CD4-positive, CD25-positive, alpha-beta regulatory T cell (primary cell): ENCODE measurements at places on chromosomes 11 and 22. TPM values are rescaled to one million over a fixed set of nuclear protein-coding genes. Genes with fewer than 3 reads are reported as not detected.

CNTF gene
- total RNA-seq = 4.9 TPM

FOLR3 gene
- not detected for total RNA-seq

C11orf42 gene
- total RNA-seq = not detected

DCHS1 gene
- total RNA-seq = 2.4 TPM

DNA sequence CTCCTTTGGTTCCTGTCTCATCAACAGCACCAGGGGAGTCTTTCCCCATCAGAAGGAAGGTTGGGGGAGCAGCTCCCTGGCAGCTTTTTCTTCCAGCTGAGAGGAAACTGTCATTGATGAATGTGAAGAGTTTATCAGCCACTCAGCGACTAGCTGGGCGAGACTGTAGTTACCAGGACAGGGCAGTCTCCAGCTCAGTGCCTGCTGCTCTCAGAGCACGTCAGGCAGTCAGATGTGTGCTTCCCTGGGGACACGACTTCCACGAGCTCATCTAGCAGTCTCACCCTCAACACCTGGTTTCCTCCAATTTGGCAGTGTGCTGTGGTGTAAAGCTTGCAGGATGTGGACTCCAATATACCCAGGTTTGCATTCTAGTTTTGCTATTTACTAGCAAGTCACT lies 12.5 kb upstream of the C1QTNF4 start:
- DNase-seq = no peak

DNA sequence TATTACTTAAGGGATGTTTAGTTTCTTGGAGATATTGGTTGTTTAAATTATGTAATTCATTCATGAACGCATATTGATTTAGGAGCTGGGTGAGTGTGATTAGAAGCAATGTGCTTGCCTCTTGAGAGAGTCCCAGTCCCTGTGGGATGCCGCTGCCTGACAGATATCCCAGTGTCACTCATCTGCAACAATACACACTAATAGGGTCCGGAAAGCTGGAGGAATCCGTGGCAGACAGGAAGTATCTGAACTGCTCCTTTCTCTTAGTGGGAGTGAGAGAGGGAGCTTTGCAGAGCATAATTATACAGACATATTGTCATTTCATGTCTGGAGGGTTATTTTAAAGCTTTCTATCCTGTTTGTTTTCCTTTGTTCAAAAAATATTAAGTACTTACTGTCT lies 17.4 kb downstream of the AMOTL1 start:
- DNase-seq = no peak

DNA sequence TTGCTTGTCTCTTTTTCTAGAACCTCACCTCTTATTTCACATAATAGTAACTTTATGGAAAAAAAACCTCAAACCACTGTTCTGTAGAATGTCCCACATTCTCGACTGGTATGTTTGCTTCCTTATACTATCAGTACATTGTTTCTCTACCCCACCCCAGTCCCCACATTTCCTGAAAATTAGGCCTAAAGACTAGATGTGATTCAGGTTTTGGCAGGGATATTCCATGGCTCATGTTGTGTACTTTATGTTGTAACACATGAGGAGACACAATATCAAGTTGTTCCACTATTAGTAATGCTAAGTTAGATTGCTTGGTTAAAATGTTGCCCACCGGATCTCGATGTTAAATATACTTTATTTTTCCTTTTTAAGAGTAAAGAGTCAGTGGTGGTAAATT lies 34.7 kb downstream of the DDIAS start:
- no peak for DNase-seq

GRCh38 chr11:129013737-129014475 lies 71.2 kb upstream of the TP53AIP1 start:
- DNase-seq = no peak

DNA sequence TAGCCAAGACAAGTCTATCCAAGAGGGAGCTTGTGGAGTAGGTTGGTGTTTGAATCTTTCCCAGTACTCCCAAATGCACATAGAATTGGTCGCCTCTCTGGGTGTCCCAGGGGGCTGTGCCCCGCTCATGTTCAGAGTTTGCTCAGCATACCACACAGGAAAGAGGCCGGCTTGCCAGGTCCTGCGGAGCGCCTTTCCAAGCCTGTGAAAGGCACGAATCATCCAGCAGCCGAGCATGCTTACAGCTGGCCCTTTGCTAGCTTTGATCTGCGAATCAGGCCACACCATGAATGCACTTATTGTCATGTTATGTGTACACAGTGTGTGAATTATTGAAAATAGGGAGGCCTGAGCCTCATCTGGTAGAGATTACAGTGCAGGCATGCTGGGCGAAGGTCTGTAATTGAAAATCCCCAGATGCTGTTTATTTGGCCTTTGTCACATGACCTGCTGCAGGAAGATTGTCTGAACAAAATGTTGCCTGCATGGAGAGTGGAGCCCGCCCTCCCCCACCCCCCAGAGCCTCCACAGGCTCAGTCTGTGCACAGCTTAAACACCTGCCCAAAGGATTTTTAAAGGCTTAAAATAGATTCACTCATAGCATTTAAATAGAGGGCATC lies 163.3 kb upstream of the RASSF10 start:
- no peak for DNase-seq

DNA sequence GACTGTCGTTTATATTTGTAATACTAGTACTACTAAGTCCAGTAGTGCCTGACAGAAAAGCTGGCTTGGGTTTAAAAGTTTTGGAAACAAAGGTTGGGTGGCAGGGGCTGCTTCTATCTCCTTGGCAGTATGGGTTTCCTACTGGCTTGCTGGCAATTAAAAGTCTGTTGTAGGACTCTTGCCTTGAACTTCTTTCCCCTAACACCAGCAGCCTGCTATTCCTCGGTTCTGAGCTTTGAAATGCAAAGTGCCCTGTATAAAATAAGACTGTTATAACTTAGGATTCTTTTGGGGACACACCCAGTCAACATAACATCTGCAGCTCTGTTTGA lies 1.3 kb downstream of the RNF169 start:
- DNase-seq = no peak

DNA sequence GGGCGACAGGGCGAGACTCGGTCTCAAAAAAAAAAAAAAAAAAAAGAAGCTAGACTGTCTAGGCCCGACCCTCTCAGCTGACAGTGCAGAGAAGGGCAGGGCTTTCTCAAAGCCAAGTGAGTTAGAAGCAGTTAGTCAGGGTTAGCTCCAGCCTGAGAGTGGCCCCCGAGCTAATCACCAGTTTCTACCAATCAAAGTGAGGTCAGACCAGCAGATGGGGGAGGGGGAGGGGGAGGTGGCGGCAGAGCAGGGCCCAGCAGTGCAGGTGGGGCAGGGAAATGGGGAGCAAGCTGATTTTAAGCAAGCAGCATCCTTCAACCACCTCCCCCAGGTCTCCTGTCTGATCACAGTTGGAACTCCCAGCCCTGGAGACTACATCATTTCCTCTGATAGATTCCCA lies 55.3 kb upstream of the PRR5 start:
- DNase-seq = no peak

DNA sequence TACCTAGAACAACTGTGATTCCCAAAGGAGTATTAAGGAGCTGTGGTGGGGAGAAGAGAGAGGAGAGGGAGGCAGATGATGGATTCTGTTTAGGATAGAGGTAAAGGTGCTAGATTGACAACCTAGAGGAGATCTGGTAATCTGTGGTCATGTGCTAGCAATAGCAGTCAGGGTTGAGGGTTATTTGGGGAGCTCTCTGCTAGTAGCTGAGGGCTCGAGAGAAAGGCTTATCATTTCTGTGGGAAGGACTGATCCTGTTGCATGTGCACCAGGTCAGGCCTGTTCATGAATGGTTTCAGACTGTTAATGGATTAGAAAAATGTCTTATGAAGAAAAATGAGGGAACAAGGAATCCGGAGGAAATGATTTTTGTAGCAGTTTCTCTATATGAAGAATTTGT lies 63.2 kb downstream of the MTMR3 start:
- no peak for DNase-seq

DNA sequence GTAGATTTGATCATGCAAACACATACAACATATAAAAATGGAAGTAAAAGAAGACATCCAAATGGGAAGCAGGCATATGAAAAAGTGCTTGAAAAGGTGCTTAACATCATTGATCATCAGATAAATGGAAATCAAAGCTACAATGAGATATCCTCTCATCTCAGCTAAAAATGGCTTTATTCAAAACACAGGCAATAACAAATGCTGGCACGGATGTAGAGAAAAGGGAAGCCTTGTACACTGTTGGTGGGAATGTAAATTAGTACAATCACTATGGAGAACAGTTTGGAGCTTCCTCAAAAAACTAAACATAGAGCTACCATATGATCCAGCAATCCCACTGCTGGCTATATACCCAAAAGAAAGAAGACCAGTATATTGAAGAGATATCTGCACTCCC lies 549 bp upstream of the TCN1 start:
- no peak for DNase-seq

- no peak for DNase-seq
Measured at GRCh38 chr11:114857281-114857680, 179.0 kb downstream of the NXPE2 start.

- no peak for DNase-seq
Measured at GRCh38 chr11:86524620-86525352, 147.6 kb downstream of the ME3 start.
